ENCODE measurements at places on chromosomes 6 and 20.

DNA sequence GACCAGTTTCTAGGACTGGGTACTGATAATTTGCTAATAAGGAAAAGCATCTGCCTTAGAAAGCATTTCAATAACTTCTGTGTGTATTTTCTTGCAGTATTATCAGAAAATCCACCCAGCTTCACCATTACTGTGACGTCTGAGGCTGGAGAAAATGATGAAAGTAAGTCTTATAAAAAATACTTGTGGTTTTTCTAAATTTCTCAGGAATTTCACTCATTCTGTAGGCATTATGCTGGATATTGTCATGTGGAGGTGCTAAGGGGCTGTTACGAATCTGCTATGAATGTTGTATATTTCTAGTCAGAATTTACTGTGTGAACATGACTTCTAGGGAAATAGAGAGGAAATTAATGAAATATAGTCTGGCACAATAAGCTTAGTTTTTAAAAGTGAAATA lies 8.9 kb downstream of the RWDD1 start:
- no peak for DNase-seq

DNA sequence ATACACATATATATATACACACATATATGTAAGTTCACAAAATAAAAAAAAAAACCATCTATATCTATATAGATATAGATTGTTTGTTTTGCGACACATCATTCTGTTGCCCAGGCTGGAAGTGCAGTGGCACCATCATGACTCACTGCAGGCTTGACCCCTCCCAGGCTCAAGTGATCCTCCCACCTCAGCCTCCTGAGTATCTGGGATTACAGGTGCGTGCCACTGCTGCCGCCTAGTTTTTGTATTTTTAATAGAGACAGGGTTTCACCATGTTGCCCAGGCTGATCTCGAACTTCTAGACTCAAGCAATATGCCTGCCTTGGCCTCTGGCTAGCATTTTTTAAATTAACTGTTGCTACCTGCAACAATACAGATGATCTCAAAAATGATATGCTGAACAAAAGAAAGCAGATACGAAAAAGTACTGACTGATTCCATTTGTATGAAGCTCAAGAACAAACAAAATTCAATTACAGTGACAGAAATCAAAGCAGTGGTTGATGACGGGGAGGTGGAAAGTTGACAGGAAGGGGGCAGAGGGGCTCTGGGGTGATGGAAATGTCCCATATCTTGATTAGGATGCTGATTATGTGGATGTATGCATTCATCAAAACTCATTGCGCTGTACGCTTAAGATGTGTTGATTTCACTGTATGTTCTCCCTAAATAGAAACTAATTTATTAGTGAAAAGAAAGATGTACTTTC lies 49.6 kb downstream of the ATXN1 start:
- no peak for DNase-seq

- DNase-seq, result no peak
Measured at GRCh38 chr6:128242765-128243403, 277.5 kb downstream of the PTPRK start.

GRCh38 chr6:50096296-50096695 lies 46.6 kb upstream of the DEFB112 start:
- DNase-seq, result no peak

GRCh38 chr6:131754088-131754487 lies 43.3 kb upstream of the CTAGE9 start:
- DNase-seq, result no peak

GRCh38 chr20:59039233-59039632 lies 3.4 kb downstream of the PRELID3B start:
- no peak for DNase-seq

DNA sequence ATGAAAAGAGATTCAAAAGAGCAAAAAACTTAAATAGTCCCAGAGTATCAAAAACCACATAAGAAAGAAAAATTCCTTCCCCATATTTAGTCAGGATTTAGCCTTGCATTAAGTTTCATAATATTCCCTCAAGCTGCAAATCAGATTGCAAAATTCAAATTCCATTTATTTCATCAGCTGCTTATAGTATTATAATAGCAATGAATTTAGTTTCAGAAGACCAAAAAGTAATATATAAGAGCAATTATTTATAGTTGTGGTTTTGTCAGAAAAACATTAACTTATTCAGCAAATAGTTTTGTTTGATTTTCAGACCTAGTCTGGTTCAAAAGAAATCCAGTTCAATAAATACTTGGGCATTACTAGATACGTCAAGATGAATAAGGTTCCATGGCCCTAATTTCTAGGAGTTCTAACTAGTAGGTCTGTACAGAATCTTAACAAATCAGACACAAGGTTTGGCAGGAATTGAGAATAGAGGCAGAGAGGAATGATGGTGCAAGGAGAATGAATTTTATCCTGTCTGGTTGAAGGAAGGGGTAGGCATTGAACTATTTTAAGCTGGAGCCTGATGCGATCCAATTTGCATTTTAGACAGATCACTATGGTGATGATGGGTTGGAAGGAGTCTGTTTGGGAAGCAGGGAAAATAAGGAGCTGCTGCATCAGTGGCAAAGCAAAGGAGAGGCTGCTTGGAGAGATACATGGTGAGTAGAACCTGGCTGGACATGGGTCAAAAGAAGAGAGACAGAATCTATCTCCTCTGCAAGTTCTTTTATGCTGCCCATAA lies 163.9 kb upstream of the STXBP5 start:
- DNase-seq, result no peak

DNA sequence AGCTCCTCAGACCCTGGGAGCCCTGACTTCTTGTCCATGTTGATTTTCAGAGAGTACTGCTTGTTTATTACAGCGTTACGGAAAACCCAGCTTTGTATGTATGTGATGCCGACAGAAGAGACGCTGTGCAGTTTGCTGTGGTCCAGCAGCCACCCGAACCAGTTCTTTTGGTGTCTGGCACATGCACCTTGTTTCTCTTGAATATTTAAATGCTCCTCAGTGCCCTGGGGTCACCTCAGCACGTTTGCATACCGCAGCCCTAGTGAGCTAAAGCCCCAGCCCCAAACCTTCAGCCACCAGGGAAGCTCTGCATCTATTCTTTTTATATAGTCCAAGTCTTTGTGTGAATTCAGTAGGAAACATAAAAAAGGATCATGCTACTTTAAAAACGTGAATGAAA lies 39.9 kb downstream of the AFDN start:
- no peak for DNase-seq

GRCh38 chr20:56422076-56422823 lies 10.2 kb downstream of the CASS4 start:
- DNase-seq, result peak; percentile 49

DNA sequence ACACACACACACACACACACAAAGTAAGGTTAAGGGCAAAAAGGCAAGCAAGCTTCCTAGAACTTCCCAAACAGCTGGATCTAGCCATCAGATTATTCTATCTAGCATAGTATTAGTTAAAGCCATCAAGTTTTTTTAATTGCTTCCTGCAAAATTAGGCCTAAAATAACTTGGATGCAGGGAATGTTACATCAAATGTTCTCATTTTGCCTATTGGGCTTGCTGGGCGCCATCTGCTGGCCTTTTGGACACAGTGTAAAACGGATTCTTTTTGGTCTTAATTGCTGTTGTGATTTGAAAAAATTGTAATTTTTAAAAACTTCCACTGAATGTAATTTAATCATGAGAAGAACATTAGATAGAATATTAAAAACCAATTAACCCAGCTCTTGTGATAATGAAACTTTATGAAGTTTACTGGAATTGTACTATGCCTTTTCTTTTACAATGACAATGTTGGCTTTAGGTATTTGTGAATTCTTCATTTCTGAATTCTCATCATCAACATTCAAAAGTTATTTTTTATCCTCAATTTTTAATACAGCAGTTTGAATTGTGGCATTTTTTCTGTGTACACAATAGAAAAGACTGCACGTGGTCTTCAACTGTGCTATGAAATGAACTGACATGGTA lies 6.8 kb downstream of the MKKS start:
- DNase-seq, result peak; percentile 35

- DNase-seq, result no peak
Measured at GRCh38 chr6:41673704-41674000, 35.4 kb downstream of the MDFI start.

- no peak for DNase-seq
Measured at GRCh38 chr6:31592396-31592771, 422 bp downstream of the NCR3 start.

DNA sequence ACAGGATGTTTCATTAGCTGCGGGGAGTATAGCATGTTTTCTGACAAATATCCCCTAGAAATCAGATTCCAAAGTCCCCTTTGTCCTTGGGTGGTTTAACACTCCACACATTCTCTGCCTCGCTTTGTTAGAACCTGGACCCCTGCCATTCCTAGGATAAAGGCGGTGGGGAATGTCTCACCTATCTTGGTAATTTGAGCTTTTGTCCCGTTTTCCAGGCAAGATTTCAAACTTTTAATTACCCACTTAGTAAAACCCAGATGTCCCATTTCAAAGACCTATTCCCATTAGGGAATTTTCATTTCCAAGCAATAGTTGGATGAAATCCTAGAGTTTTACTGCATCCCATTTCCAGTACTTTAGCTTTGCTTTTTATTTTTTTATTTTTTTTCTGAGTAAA lies 501.0 kb upstream of the MAP3K7 start:
- no peak for DNase-seq

All from RWPE1 (cell line).